Erythroblast (primary cell): ENCODE measurements at places on chromosomes 6 and 20.

DNA sequence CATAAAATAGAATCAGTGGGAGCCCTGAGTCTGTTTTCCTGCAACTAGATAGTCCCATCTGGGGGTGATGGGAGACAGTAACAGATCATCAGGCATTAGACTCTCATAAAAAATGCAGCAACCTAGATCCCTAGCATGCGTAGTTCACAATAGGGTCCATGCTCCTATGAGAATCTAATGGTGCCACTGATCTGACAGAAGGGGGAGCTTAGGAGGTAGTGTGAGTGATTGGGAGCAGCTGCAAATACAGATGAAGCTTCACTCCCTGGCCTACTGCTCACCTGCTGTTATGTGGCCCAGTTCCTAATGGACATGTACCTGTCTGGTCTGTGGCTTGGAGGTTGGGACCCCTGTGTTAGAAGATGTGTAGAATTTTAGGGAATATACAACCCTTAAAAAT, 904.5 kb upstream of the EPHA7 start:
- no peak for DNase-seq

DNA sequence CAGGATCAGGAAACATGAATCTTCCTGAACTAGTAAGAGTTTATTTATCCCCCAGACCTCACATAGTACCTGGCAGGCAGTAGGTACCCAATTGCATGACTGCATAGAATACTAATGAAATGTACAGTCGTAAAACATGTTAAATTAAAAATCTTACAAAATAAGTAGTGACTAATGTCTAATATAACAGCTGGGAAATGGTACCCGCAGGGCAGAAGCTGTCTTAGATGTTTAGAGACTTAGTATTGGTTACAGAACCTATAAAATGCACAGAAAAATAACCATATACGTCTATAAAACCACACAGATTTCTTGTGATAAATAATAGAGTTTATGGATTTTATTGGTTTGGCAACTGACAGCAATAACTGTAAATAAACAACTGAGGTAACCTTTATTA, 139.1 kb upstream of the GMDS start:
- no peak for DNase-seq

DNA sequence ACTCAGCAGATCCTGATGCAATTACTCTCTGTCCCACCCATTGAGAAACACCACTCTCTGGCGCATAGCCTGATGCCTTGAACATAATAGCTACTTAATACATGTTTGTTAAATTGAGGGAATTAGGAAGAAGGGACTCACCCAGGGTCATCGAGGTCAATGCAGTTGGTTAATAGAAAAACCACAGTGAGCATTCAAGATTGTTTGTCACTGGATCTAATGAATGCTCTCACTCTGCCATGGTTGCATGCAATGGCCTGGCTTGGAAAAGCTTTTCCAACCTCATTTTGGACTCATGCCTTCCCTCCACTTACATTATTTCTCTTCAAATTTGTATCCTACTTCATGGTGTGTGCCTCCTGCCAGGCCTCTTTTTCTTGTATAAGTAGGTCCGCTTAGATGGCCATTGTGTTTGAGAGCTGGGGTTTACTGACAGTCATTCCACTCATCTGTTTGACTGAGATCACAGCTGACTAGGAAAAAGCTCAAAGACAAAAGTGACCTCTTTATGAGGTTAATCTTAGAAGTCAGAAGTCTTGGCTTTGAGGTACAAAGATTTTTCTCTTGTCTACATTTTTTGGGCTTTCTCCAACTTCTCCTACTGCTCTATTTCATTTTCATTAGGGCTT, 154.8 kb upstream of the RAB32 start:
- no peak for DNase-seq

DNA sequence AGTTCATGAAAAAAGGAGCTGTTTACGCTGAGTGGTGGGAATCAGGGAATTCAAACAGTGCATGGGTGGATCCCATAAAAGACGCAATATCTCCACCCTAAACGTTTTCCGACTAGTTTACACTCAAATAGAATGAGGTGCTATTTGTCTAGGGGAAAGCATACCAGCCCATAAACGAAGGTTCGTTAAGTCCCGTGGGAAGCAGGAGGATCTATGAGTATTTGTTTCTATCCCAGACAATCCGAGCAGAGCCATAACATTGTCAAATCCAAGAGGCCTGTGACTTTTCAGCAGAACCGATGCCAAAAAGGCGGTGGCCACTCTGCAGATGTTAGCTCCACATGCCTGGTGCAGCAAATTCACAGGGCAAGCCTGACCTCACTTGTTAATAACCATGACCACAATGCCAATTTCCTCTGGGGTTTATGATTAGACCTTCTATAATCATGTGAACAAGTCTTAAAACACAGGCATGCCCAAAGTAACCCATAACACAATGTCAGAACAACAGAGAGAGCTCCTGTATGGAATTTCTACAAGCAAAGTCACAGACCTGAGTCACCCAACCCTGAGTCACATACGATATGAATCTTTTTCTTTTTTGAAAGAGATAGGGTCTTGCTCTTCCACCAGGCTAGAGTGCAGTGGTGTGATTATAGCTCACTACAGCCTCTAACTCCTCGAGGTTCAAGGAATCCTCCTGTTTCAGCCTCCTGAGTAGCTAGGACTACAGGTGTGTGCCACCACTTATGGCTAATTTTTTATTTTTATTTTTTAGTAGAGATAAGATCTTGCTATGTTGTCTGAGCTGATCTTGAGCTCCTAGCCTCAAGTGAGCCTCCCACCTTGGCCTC, 123.3 kb downstream of the KIF13A start:
- DNase-seq: peak; percentile 6

GRCh38 chr6:71446470-71446869, 157.9 kb downstream of the OGFRL1 start:
- DNase-seq: no peak

DNA sequence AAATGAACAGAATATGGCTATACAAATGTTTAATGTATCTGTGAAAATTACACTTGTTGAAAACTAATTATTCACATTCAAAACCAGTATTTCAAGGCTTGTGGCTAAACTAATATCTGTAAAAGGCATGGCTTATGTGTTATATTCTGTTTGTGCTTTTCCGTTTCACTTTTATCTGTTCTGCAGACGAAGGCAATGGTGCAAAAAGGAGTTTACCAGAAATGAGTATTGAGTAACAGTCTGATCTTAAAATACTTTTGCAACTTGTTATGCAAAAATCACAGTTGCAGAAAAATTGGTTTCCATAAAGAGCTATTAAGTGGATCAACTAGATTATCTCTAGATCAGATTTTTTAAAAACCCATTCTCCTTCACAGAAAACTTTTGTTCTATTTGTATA, 9.4 kb upstream of the STX11 start:
- DNase-seq: no peak

DNA sequence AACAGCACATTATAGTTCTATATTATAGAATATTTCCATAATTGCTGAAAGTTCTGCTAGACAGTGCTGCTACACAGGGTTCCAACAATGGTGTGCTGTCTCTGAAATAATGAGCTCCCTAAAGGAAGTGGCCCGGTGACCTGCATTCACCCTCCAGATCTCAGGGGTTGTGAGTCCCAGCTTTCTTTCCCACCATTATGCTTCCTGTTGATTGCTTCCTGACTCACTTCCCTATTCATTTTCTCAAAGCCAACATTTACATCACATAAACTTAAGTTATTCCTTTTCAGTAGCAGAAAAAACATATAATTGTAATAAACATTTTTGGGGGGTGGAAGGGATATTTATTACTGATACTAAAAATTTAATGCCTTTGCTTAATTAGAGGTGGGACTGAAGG, 12.9 kb upstream of the CCN6 start:
- no peak for DNase-seq

GRCh38 chr20:59087829-59088433, 45.3 kb upstream of the PRELID3B start:
- DNase-seq: peak; percentile 61

GRCh38 chr20:23050847-23051627, 1.6 kb upstream of the THBD start:
- DNase-seq: peak; percentile 92
